A549 treated with CpdA at 1 μM for 4 hours (cell line): ENCODE measurements at places on chromosomes 1 and 21. TPM values are rescaled to one million over a fixed set of nuclear protein-coding genes. Genes with fewer than 3 reads are reported as not detected.

S100A10 gene
- 1,952 to 2,092 TPM (median 2,021 TPM) in 5 replicates for total RNA-seq

TFAP2E gene
- 0.56 to 0.82 TPM (median 0.62 TPM) in 5 replicates for total RNA-seq

C1orf94 gene
- 0.02 TPM in 1 of 5 replicates, not detected in the others for total RNA-seq

IL6R gene
- total RNA-seq: 10.1 to 13.8 TPM (median 11.3 TPM) in 5 replicates

ZYG11A gene
- total RNA-seq: 2.1 to 2.7 TPM (median 2.5 TPM) in 5 replicates
